ENCODE measurements at places on chromosomes 11 and 22.

- no peak for DNase-seq
These were observed 34.0 kb downstream of the FLI1 start for GRCh38 chr11:128727796-128728431.

DNA sequence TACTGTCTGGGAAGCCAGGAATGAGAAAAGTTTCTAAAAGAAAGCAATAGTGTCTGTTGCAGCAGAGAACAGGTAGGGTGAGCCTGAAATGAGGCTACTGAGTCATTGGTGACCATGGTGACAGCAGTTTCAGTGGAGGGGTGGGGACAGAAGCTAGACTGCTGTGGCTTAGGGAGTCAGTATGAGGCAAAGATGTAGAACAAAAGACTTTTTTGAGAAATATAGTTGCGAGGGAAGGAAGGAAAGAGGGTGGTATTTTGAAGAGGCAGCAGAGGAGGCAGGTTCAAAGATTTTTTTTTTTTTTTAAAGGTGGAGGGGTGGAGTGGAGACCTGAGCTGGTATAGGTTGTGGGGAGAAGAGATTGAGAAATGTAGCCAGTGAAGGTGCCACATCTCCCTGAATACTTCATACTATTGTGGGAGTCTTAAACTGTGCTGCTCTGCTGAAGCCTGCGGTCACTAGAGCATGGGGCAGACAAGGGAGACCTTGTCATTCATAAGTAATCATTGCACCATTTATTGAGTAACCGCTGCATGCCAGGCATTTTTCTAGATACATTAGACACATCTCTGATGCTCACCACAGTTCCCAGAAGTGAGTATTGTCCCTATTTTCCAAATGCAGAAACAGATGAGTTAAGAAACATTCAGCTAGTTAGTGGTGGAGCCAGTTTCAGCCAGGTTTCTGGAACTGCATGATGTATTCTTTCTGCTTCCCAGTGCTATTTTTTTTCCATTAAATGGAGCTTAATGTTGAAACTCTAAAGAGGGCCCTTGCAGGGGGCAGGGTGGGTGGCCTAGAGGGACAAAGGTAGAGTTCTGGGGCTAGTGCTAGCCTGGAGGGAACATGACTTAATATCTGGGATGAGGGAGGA is 49.9 kb downstream of the STIM1 start:
- no peak for DNase-seq

GRCh38 chr11:64083398-64084080 is 47.8 kb downstream of the FLRT1 start:
- no peak for DNase-seq

DNA sequence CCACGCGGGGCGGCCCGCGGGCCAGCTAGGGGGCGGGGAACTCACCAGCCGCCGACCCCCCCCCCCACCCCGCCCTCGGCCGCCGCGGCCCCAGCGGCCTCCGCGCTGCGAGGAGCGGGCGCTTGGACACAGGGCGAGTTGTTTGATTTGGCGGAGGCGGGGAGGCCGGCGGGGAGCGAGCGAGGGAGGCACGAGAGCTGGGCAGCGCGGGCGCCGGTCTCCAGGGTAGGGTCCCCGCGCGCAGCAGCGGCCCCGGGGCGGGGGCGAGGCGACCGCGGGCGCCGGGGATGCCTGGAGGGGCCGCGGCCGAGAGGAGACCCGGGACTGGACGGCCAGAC is 64.4 kb downstream of the NAV2 start:
- no peak for DNase-seq

GRCh38 chr11:61783717-61784505 is 8.5 kb downstream of the TMEM258 start:
- DNase-seq = no peak

- DNase-seq = no peak
These were observed 75.2 kb downstream of the USP47 start for GRCh38 chr11:11916981-11917399.

DNA sequence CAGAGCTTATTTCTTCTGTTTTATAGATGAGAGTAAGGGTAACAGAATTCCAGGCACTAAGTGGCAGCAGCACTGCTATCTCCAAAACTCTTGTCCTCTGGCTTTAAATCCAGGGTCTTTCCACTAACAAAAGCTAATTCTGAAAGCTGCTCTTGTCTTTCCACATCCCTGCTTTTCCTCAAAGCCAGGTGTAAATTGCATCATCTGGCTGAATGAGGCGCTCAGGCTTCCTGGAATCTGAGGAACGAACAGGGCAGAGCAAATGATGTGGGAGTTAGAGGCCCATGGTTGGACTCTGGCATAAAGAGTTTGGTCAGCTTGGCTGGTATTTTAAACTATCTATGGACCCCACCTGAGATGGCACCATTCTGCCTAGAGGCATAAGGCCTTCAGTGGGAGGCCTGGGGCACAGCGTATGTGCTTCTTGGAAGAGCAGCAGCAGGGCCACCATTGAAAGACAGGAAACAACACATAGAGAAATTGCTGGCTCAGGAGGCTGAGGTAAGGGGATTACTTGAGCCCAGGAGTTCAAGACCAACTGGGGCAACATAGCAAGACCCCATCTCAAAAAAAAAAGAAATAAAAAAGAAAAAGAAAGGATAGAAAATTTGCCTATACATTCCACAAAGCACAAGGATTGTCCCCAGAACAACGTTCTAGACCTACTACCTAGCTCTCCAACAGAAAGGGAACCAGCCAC is 1.9 kb downstream of the KCNJ5 start:
- DNase-seq = no peak

DNA sequence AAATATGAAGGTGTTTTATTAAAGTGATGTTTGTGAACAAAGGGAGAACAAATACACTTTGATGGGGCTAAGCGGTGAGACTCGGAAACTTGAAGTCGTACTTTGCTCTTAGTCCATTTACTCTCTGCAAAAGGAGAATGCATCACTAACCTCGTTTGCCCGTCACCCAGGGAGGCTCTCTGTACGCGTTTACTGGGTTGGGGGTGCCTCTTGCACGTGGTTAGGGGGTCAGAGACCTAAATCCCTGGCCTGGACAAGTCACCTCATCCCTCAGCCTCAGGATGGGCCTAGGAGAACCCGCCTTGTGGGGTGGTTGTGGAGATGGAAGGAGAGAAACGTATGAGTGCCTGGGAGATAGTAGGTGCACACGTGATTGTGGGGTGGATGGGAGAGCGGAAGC is 803 bp upstream of the IFT27 start:
- no peak for DNase-seq

DNA sequence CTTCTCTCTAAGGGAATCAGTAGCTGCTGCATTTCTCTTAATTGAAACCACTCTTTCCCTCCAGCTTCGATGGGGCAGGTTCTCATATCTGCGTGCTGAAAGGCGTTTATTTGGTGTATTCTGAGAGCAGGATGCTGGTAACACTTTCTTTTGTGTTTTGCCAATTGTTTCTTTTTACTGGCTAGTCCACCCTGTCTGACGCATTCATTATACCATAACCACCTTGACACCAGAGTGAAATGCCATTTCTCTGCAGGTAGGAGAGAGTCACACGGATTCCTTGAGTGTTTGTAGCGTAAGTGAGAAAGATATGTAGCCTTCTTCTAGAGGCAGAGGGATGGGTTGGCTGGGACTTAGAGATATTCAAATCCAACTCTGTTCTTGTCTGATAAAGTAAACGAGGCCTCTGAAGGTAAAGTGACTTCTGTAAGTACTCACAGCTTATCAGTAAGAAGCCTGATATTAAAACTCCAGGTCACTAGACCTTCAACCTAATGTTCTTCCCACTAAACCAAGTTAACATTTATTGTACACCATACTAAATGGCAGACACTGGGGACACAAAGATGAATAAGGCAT is 21.4 kb downstream of the CD44 start:
- DNase-seq = no peak

GRCh38 chr22:39414377-39414776 is 14.8 kb downstream of the TAB1 start:
- no peak for DNase-seq

- no peak for DNase-seq
These were observed 4.0 kb downstream of the AIFM3 start for GRCh38 chr22:20970939-20971657.

GRCh38 chr11:114281388-114281956 is 14.7 kb upstream of the NNMT start:
- DNase-seq = no peak

- no peak for DNase-seq
These were observed 771.7 kb downstream of the TBC1D22A start for GRCh38 chr22:47533961-47534803.

GRCh38 chr22:21646608-21647590 is 4.8 kb downstream of the SDF2L1 start:
- DNase-seq = peak; percentile 76

- no peak for DNase-seq
These were observed 2.9 kb downstream of the IL18 start for GRCh38 chr11:112161012-112161411.

- DNase-seq = no peak
These were observed 1078.6 kb downstream of the LRRC4C start for GRCh38 chr11:40380835-40381234.

DNA sequence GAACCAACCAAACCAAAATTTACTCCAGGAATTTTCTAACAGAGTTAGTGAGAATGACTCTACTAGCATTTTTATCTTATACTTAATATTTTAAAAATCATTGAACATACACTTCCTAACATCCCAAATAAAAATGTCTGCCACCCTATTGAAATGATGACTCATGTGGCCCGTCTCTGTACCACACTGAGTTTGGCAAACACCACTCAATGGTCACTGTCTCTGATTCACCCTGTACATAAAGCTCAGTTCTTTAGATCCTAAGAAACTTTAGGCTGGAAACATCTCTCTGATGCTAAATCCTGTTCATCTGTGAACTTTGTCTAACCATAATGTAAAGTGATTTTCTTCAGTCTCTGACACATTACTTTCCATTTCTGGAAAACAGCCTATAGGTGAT is 182.0 kb downstream of the CWF19L2 start:
- no peak for DNase-seq

GRCh38 chr11:69691463-69691862 is 12.4 kb downstream of the FGF19 start:
- no peak for DNase-seq

- DNase-seq = no peak
These were observed 32.3 kb downstream of the ACO2 start for GRCh38 chr22:41501209-41501608.

- DNase-seq = no peak
These were observed 23.0 kb upstream of the BARX2 start for GRCh38 chr11:129352676-129353075.

DNA sequence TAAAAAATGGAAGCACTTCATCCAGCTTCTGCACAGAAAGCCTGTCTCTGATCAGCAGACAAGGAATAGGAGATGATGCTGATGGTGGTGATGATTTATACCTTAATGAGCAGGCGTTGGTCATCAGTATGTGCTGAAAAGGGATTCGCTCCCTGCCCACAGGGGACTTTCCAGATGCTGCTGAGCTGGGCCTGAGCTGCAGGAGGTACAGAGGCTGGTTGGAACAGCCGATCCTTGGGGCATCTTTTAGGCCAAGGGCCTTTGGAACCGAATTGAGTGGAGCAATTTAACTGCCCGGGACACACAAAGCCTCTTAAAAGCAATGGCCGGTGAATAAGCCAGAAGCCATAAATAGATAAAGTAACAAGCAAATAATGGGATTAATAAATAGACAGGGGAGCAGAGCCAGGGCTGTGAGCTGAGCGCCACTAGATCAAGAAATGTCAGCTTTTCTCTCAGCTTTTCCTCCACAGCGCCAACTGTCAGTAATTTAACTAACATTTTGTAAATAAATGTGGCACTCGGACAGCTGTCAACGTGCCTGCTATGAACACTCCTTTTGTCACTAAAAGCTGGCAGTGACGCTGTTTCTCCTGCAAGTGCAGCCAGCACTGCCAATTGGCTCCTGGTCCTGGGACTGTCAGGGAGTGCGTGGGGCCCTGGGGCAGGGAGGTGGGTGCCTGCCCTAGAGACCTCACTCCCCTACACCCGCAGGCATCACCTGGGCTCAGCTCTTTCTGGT is 562.3 kb downstream of the NTM start:
- DNase-seq = peak; percentile 71

DNA sequence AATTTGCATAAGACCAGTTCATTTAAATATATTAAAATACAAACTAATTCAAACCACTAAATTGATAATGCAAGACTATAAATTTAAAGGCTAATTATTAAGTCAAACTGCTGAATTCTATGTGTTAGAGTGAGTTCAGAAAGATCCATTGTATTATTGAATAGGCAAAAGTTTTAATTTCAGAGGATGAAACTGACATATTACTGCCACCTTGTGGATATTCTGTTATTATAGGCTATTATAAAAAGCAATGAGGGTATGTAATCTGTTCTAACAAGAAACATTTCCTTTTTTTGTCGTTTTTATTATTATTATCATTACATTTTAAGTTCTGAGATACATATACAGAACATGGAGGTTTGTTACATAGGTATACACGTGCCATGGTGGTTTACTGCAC is 20.9 kb upstream of the NAALAD2 start:
- DNase-seq = no peak

- no peak for DNase-seq
These were observed 1497.7 kb downstream of the TBC1D22A start for GRCh38 chr22:48259991-48260670.
